ENCODE measurements at places on chromosomes 13 and 19. TPM values are rescaled to one million over a fixed set of nuclear protein-coding genes. Genes with fewer than 3 reads are reported as not detected.

- no peak overlapping the region for H3K4me3 ChIP-seq
- H3K4me1 ChIP-seq = peaks cover 8% of the 10 kb centered on the region
- no peak overlapping the region for H3K27ac ChIP-seq
- no peaks in the 10 kb centered on the region for H3K27me3 ChIP-seq
- DNase-seq = no peak
These were observed 1068.1 kb upstream of the PCDH20 start for GRCh38 chr13:62483774-62484173.

DNA sequence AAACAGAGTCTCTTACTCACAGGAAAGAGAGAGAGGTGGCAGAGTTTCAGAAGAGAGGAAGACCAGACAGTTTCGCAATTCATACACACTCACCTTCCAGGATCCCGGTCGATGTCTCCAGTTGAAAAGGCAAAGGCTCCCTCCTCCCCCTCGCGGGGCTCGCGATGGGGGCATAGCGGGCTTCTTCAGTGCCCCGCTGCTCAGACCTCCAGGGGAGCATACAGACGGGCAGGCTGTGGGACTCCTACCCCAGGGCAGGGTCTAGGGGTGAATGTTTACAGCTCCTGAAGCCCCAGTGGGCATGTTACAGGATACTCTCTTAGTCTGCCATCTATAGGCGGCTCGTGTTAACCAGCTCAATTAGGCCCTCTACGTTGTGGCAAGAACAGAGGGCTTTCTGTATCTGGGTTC is 139.2 kb downstream of the SLITRK5 start:
- H3K4me1 ChIP-seq = no peaks in the 10 kb centered on the region
- H3K4me3 ChIP-seq = peak overlapping the region; percentile 75
- H3K27me3 ChIP-seq = no peaks in the 10 kb centered on the region
- DNase-seq = peak; percentile 49
- no peaks in the 10 kb centered on the region for H3K36me3 ChIP-seq

ZNF773 gene
- total RNA-seq = 6.3 TPM

- no peaks in the 10 kb centered on the region for H3K36me3 ChIP-seq
- H3K27me3 ChIP-seq = no peaks in the 10 kb centered on the region
- no peak for DNase-seq
These were observed 65.8 kb downstream of the GPC6 start for GRCh38 chr13:93292366-93292765.

GRCh38 chr19:38665950-38666662 is 18.7 kb downstream of the ACTN4 start:
- peak overlapping the region; percentile 100 for H3K27ac ChIP-seq
- H3K4me1 ChIP-seq = peaks cover 96% of the 10 kb centered on the region
- peaks cover 4% of the 10 kb centered on the region for H3K36me3 ChIP-seq

APOE gene
- total RNA-seq = 824 TPM

ZNF737 gene
- total RNA-seq = 20.2 TPM

DNA sequence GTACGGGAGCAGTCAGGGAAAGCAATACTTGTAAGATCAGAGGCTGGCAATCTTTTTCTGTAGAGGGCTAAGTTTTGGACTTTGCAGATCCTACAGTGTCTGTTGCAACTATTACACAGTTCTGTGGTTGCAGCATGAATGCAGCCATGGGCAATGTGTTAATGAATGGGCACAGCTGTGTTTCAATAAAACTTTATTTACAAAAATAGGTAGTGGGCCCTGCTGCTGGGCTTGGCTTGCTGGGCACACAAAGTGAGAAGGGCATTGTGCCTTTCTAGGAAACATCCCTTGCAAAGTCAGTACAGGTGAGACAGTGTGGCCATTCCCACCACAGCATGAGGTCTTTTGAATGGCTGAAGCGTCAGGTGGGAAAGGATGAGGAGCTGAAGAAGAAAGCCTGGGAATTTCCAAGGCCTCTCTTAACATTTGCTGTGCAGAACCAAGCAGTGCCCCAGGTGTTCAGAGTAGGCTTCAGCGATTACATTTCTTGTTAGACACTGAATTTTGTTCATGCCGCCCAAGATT is 9.1 kb downstream of the KL start:
- no peak overlapping the region for H3K4me3 ChIP-seq
- no peak overlapping the region for H3K27ac ChIP-seq
- peaks cover 13% of the 10 kb centered on the region for H3K4me1 ChIP-seq
- H3K36me3 ChIP-seq = no peaks in the 10 kb centered on the region
- peaks cover 9% of the 10 kb centered on the region for H3K27me3 ChIP-seq
- DNase-seq = peak; percentile 18

GRCh38 chr13:44334751-44335150 is 38.9 kb upstream of the SERP2 start:
- no peaks in the 10 kb centered on the region for H3K36me3 ChIP-seq
- H3K4me1 ChIP-seq = peaks cover 25% of the 10 kb centered on the region
- no peaks in the 10 kb centered on the region for H3K27me3 ChIP-seq
- no peak overlapping the region for H3K27ac ChIP-seq
- H3K4me3 ChIP-seq = no peak overlapping the region

GRCh38 chr13:29846475-29847256 is 3.8 kb downstream of the UBL3 start:
- H3K4me3 ChIP-seq = peak overlapping the region; percentile 73
- no peaks in the 10 kb centered on the region for H3K36me3 ChIP-seq
- no peaks in the 10 kb centered on the region for H3K27me3 ChIP-seq
- H3K27ac ChIP-seq = no peak overlapping the region

Data from WTC11 (cell line).